RPMI8226 (cell line): ENCODE measurements at places on chromosomes 13 and 19.

- DNase-seq, result no peak
Observed at GRCh38 chr13:107276936-107277335, 709.0 kb upstream of the ARGLU1 start.

DNA sequence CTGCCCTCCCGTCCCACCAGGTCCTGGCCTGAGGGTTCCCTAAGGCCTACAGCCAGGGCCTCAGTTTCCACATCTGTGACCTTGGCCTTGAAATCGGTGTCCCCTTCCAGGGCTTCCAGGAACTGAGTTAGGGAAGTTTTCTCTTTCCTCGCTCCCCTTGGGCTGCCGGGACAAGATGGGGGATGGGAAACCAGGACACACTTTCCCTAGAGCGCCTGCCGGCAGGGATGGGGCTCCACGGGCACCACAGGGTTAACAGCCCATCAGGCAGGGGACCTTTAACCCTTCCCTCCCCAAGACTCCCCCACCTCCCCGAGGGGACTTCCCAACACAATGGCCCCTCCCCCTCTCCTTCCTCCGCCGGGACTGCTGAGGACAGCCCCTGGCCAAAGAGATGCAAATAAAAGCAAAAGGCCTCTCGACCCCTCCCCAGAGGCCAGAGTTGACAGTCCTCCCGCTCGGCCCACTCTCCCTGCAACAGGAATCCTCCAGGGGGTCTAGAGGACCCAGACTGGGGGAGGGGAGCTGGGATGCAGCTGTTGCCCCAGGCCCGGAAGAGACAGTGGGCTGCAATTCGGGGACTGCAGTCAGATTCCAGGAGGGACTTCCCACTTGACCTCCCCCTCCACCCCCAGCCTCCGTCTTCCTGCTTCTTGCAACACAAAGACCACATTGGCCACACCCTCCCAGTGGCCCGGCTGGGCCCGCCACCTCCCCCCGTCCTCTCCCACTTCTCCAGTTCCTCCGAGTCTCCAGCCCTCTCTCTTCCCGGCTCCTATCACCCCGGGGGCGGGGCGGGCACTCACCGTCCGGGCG lies 3.4 kb downstream of the BBC3 start:
- peak; percentile 68 for DNase-seq

DNA sequence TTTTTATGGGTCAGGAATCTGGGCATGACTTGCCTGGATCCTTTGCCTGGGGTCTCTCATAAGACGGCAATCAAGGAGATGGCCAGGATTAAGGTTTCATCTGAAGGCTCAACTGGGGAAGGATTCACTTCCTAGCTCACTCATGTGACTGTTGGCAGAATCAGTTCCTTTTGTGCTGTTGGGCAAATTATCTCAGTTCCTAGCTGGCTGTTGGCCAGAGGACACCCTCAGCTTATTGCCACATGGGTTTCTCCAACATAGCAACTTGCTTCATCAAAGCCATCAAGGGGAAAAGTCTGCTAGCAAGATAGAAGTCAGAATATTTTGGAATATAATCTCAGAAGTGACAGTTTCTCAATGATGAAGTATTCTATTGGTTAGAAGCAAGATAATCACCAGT lies 12.2 kb upstream of the EVI5L start:
- DNase-seq, result peak; percentile 55

GRCh38 chr19:36573895-36574720 lies 1.0 kb upstream of the ZNF529 start:
- DNase-seq, result no peak
